ENCODE measurements at places on chromosomes 4 and X.

- DNase-seq = no peak
These were observed 339 bp downstream of the TBC1D9 start for GRCh38 chr4:140755774-140756318.

DNA sequence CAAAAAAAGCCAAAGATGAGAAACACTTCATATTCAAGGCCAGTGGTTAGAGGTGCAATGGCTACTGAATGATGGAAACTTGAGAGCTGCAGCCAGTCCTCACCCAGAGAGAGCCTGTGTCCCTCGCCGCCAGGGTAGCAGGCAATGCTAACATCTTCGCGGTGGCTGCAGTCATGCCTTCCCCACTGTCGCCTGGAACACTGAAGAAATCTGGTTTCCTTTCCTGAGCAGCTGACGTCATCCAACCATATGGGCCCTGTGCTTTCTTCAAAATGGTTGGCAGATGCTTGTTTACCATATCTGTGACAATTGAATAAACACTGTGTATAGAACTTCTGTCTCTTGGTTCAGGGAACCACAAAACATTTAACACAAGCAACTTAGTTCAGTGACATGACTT, 39.7 kb downstream of the PRSS12 start:
- no peak for DNase-seq

DNA sequence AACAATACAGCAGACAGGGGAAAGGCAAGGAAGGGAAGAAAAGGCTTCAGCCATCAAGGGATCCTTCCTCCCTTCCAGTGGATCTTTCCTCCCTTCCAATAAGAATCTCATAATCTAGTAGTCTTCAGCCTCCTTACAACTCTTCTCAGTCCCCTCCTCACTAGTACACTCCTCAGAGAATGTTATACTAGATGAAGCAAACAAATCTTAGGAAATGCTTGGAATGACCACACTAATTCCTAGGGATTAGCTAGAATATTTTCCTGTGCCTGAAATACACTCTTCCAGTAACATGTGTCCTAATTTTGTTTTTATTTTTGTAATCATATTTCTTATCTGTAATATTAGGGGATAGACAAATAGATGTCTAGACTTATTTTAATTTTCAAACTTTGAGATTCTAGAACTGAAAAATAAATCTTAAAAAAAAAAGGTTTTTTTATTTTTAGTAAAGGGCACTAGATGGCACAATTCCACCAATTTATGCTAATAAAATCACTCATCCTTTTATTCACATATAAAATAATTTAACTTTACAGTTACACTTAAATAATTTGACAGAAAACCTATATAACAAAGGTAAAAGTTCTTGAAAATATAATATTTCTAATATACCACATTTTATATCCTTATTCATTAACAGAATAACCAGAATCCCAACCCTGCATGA, 7.0 kb upstream of the STPG2 start:
- DNase-seq = no peak

DNA sequence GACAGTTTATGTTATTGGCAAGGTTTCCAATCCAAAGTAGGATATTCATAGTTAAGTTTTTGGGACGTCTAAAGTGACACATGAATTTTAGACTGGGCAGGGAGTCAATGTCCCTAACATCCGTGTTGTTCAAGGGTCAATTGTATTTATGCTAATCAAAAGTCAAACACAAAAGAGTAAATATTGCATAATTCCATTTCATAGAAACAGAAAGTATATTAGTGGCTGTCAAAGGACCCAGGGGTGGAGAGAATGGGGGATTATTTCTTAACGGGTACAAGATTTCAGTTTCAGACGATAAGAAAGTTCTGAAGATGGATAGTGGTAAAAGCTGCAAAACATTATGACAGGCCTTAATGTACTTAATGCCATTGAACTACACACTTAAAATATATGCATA, 971.8 kb upstream of the AGA start:
- DNase-seq = no peak
